ENCODE measurements at places on chromosomes 5 and 9.

- no peak for DNase-seq
These were observed 32.8 kb upstream of the SPRY4 start for GRCh38 chr5:142357469-142358090.

DNA sequence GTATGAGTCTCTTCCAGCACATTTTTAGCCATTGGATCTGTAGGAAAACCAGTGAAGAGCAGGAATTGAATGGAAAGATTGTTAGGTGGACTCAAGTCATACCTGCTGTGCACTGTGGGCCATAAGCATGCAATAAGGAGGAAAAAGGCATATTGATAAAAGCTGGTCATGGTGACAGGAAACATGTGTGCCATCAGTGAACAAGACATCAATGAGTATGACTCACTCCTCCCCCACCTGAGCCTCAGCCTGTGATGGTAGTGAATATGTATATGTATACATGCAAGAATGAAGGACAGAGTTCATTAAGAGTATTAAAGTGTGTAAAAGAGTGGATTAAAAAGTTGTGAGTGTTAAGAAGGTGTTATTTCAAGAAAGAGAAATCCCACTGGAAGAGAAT lies 164.5 kb downstream of the TMEM38B start:
- no peak for DNase-seq

DNA sequence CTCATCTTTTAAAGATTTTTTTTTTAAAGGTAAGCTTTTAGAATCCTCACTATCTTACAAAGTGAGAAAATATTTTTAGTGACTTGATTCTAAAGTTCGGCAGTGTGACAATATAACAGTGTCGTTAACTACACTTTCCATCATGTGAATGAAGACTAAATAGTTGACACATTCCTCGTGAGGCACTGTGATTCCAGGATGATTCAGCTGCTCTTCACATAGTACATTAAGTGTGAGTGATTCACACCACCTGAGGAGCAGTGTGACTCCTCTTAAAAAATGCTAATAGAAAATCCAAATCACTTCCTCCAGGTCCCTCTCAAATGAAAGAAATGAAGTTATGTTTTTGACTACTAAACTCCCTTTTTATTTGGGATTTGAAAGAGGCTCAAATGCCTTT lies 589.5 kb downstream of the GABRG2 start:
- no peak for DNase-seq

- no peak for DNase-seq
These were observed 17.6 kb downstream of the MIER3 start for GRCh38 chr5:56934325-56934724.

- DNase-seq = no peak
These were observed 201.7 kb downstream of the BNC2 start for GRCh38 chr9:16668734-16669295.

DNA sequence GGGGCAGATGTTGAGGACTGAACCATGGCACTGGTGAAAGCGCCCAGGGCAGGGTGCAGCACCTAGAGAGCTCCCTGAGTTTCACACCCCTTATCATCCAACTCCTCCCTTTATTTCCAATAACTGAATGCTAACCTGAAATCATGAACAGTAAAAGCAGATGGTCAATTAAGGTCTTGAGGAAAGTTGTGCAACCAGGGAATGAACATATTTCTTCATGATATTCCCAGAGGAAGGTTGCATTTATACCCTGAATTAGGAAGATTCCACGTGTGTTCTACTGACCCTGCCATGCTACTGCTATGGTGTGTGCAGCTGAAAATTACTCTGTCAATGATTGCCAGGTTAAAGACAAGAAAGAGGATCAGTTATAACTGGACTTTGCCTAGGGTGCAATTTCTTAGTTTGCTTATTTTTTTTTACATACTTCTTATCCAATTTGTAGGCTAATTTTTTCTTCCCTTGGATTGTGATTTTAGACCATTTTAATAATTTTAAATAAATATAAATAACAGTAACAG lies 319.8 kb downstream of the SEMA5A start:
- no peak for DNase-seq

DNA sequence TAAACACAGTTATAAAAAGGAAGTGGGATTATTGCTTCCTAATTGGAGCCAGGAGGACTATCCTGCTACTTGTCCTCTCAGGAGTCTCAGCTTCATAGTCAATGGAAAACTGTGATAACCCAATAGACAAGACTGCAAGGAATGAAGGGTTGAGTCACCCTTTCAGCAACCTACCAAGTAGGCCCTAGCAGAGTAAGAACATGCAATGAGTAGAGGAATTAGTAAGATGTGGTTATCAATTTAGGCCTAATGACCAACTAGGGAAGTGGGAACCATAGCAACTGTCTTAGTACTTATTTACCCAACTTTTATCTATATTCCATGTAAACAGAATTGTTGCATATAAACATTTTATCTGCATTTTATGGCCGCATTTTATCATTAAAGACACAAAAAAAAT lies 310.1 kb downstream of the RFX3 start:
- no peak for DNase-seq

GRCh38 chr5:115349001-115349817 lies 52.8 kb upstream of the CCDC112 start:
- no peak for DNase-seq

- no peak for DNase-seq
These were observed 133.4 kb downstream of the UGCG start for GRCh38 chr9:112029921-112030444.

- no peak for DNase-seq
These were observed 459.4 kb upstream of the ITGA1 start for GRCh38 chr5:52328220-52328806.

GRCh38 chr5:2153802-2154201 lies 271.1 kb upstream of the IRX4 start:
- DNase-seq = no peak

GRCh38 chr9:135809166-135809565 lies 98.2 kb downstream of the CAMSAP1 start:
- DNase-seq = no peak

- DNase-seq = no peak
These were observed 28.2 kb downstream of the PSD2 start for GRCh38 chr5:139823757-139824355.

DNA sequence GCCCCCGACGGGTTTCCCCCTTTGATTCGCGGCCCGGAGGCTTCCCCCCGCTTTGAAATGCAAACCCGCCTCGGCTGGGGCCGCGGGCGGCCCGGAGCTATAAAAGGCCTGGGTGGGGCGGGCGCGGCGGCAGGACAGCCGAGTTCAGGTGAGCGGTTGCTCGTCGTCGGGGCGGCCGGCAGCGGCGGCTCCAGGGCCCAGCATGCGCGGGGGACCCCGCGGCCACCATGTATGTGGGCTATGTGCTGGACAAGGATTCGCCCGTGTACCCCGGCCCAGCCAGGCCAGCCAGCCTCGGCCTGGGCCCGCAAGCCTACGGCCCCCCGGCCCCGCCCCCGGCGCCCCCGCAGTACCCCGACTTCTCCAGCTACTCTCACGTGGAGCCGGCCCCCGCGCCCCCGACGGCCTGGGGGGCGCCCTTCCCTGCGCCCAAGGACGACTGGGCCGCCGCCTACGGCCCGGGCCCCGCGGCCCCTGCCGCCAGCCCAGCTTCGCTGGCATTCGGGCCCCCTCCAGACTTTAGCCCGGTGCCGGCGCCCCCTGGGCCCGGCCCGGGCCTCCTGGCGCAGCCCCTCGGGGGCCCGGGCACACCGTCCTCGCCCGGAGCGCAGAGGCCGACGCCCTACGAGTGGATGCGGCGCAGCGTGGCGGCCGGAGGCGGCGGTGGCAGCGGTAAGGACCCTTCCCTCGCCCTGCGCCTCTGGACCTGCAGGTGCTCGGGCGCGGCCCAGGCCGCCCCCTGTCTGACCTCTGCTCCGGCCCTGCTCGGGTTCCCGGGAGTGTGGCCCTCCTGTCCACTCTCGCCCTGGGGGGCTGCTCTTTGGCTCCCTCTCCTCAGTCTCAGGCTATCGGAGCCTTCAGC lies at the start of gene CDX1:
Gene CDX1, plus strand, starts transcription at position 129 of the 862 bp plus-strand sequence. Its CDS starts 99 bp downstream, at position 228.
- DNase-seq = no peak

- DNase-seq = no peak
These were observed 378.5 kb upstream of the CD180 start for GRCh38 chr5:67575087-67575486.

GRCh38 chr9:94018628-94019027 lies 63.5 kb upstream of the BARX1 start:
- no peak for DNase-seq

- DNase-seq = no peak
These were observed 674 bp downstream of the LHFPL2 start for GRCh38 chr5:78647838-78648358.

DNA sequence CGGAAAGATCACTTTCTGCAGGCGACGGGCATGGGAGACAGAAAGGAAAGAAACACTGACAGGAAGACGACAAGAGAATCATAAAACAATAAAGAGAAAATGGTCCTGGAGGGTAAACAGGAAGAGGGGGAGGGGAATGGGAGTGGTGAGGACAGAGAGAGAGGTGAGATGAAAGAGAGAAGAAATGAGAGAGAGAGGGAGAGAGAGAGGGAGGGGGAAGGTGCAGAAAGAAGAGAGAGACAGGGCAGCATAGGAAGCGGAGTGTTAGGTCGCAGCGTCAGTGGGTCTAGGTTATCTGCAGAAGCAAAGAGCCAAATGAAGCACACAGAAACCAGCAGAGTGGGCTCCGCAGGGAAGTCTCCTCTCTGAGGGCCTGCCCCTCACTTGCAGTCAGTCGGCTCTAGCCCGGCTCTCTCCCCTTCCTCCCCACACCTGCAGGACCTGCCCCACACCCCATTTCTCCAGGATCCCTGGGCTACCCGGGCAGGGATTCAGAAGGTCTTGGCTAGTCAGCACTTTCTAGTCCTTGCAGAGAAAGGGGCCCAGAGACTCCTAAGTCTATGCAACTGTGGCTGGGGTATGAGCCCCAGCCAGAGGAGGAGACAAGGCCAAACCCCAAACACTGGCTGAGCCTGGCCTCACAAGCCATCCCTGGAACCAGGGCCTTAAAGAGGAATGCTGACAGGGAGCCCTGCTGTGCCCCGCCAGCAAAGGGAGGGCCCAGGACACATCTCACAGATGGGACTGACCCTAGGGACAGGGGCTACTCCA lies 29.7 kb upstream of the MEIKIN start:
- DNase-seq = no peak

DNA sequence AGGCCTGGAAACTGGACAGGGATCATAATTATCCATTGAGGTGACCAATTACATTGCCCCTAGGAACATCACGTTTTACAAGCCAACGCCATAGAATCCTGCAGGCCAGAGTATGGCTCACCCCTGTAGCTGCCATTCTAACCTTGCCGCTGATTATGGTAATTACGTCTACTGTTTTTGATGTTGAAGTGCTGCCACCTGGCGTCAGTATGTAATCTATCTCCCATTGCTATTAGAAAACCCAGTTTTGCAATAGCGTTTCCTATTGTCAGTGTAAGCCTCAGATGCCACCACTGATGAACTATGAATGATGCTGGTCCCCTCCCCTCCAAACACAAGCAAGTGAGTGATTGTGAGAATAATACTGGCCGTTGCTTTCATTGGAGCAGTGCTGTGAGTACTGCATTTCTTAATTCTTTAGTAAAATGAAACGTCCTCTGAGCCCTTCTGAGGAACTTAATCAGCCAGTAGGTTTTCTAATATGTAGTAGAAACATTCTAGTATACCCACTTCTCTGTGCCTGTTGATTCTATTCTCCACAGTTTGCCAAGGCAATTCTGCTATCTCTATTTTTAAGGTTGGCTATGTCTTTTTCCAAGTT lies 100.5 kb upstream of the NMUR2 start:
- DNase-seq = peak; percentile 50

- no peak for DNase-seq
These were observed 31.4 kb downstream of the ANKRD33B start for GRCh38 chr5:10595293-10595671.

DNA sequence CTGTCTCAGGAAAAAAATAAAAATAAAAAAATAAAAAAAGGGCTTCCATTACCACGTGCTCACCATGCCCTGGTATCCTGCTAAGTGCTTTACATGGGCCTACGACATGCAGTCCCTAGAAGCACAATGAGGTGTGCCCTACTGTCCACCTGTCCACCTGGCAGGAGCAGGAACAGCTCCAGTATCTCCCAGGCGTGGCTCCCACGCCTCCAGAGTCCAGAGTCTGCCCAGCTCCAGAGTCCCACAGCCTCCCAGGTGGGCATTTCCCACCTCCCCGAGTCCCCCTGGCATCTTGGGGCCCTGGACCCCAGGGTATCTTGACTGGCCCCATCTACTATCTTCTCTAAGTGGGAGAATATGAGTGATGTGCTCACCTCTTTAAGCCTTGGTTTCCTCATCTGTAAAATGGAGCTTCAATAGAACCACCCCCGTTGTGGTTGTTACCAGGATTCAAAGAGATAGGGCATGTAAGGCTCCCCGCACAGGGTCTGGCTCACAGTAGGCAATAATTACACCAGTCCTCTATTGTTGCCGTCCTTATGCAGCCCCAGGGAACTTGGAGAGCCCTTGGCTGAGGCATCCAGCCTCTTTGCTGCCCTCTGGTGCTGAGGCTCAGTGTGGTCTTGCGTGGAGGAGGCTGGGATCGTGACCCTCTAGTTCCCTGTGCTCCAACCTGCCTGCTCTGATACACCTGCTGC lies 8.9 kb downstream of the CXCL14 start:
- peak; percentile 27 for DNase-seq

- DNase-seq = no peak
These were observed 13.8 kb upstream of the COL15A1 start for GRCh38 chr9:98929895-98930341.

DNA sequence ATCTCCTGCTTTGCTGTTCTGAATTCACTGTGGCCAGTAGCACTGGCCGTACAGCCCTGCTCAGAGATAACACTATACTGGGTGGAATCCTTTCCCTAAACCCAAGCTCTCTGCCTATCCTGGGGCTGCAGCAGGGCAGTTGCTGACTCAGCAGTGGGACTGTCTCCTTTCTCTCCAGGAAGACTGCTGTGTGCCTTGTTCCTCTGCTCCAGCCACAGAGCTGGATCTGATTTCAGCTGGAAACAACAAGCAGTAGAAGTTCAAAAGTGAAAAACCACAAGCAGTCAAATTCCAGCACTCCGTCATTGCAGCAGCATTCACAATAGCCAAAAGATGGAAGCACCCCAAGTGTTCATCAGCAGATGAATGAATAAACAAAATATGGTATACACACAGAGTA lies 105.0 kb downstream of the FBXL7 start:
- no peak for DNase-seq

DNA sequence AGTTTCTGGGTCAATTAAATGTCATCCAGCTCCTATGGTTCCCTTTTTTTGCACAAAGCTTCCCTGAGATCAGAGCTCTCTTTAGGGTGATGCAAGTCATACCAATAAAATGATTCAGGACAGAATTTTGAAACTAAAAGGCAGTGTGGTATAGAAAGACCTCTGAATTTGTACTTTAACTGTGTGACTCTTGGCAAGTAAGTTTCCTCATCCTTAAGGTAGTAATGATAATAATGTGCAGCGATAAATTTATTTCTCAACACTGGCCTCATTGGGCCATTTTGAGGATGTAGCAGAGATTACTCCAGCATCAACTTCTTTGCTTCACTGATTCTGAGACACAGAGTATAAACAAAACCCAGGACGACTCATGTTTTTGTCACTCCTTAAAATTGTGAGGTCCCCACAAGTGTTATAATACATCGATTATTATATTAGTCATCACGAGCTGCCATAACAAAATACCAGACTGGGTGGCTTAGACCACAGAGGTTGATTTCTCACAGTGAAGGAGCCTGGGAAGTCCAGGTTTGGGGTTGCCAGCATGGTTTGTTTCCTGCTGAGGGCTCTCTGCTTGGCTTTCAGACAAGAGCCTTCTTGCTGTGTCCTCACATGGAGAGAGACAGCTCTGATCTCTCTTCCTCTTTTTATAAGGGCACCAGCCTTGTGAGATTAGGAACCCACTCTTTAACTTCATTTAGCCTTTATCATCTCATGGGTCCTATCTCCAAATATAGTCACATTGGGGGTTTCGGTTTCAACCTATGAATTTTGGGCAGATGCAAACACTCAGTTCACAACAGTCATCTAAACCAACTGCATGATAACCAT lies 293.0 kb downstream of the ZNF608 start:
- DNase-seq = no peak
